Skeletal muscle cell (primary cell): ENCODE measurements at places on chromosomes 6 and 20.

DNA sequence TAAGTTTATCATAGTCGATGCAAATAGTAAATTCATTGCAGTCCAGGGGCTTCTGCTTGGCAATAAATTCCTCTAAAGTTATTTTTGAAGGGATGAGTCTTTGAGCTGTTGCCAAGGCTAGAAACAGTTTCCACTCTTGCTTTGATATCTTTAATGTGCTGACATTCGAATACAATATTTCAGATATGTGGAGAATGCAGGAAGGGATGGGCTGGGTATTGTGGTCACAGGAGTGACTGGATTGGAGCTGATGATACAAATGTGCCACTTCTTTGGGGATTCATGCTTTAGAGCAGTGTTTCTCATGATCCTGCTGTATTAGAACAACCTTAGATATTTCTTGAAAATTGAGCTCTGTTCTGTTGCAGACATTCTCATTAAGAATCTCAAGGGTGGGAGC is 139.0 kb downstream of the PRDM13 start:
- DNase-seq, result no peak

- DNase-seq, result peak; percentile 13
Measured at GRCh38 chr6:116287689-116288282, 8.1 kb upstream of the TSPYL1 start.

GRCh38 chr20:53707371-53708055 is 113.9 kb upstream of the ZNF217 start:
- peak; percentile 32 for DNase-seq

DNA sequence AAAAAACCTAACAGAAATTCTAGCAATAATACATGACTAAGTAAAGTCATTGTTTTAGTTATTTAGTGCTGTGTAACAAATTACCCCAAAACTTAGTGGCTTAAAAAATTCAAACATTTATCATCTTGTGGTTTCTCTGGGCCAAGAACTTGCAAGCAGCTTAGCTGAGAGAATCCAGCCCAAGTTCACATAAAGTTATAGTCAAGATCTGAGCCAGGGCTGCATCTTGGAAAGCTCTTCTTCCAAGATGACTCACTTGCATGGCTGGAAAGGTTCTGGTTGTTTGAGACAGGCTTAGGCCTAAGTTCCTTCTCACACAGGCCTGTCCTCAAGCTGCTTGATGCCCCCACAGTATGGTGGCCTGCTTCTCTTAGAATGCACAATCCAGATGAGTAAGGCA is 217.8 kb upstream of the TSHZ2 start:
- DNase-seq, result no peak

DNA sequence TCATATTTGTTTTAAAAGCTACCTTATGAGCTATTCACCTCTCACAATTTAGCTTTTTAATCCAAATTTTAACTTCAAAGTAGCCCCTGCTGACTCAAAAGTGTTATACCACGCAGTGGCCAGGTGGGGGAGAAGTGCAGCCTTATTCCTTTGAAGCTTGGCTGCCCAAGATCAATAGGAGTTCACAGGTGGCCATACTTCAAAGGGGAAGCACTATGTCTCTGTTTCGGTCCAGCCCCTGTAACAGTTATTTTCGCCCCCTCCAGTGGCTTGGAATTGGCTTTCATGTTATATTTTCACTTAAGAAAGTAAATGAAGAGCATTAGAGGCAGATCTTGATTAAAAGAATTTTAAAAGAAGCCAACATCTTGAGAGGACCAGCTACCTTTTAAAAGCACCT is 608.4 kb downstream of the EPHA7 start:
- DNase-seq, result no peak

- no peak for DNase-seq
Measured at GRCh38 chr20:40100261-40100660, 588.8 kb downstream of the MAFB start.

DNA sequence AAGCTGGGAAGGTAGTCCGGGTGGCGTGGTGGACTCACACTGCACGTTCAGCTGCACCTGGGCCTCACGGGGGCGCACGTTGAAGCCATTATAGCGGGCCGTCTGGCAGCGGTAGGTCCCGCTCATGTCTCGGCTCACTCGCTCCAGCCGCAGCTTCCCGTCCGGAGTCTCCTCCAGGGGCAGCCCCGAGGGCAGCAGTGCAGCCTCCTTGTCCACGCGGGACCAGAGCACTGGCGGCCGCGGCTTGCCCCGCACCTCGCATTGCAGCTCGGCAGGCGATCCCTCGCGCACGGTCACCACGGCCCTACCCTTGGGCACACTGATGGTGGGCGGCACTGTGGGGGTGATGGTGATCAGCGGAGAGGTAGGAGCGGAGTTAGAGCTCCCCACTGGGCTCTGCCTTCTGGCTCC is 47.6 kb downstream of the MDGA1 start:
- no peak for DNase-seq

DNA sequence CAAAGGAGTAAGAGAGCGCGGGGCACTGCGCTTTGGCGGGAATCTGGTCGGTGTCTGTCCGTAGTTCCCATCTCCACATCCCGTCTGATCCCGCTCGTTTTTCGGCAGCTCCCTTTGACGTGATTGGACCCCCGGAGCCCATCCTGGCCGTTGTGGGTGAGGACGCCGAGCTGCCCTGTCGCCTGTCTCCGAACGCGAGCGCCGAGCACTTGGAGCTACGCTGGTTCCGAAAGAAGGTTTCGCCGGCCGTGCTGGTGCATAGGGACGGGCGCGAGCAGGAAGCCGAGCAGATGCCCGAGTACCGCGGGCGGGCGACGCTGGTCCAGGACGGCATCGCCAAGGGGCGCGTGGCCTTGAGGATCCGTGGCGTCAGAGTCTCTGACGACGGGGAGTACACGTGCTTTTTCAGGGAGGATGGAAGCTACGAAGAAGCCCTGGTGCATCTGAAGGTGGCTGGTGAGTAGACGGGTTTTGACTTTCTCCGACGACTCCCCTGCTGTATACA is 1.4 kb downstream of the BTN1A1 start:
- DNase-seq, result no peak

GRCh38 chr20:48406498-48406897 is 421.3 kb downstream of the PREX1 start:
- DNase-seq, result no peak

GRCh38 chr20:17538517-17539170 is 7.5 kb upstream of the BFSP1 start:
- DNase-seq, result no peak

DNA sequence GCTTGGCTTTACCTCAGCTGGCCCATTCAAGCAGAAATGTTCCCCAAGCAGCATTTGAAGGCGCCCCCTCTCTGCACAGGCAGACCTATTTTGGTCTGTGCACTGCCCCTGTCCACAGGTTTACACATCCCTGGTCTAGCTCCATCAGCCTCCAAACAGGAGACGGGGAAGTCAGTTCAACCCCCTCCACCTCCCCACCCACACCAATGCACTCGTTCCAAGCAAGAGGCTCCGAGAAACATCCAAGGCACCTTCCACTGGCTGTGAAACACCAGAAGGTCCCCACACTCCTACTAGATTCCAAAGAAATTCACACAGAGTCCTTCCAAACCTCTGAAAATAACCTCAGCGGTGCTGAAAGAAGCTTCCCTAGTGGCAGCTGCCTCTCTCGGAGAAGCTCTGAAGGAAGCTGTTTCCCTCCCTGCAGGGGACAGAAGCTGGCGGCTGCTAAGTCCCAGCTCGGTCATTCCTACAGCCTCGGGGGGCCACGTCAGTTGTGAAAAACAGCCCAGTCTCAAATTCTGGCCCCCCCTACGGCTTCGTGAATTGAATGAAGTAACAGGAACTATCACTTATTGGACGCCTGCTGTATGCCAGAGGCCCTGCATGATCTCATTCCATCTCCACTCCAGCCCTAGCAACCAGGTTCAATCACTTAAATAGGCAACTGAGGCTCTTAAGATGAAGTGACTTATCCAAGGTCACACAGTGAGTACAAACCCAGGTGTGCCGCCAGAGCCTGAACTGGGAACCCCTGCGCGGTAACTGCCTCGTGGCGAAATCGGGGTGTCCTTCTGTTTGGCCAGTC is 815 bp downstream of the SPATA2 start:
- no peak for DNase-seq

DNA sequence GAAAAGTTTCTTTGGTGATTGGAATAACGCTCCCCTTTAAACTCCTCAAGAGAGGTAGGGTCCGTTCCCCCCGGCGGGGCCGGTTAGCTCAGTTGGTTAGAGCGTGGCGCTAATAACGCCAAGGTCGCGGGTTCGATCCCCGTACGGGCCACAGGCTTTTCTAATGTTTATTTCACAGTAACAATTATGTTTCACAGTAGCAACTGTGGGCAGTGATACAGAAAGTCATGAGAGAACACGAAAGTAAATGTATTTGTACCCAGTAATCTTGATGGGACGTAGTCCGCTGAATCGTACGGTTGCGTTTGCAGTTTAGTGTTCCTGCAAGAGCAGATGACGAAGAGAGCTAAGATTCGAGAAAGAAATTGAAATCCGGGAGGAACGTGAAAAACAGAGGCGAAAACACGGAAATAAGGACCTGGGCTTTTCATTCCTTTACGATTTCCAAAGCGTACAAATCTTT is 505.5 kb downstream of the PRIM2 start:
- no peak for DNase-seq

- peak; percentile 89 for DNase-seq
Measured at GRCh38 chr6:83365931-83366330, 64.9 kb downstream of the ME1 start.

DNA sequence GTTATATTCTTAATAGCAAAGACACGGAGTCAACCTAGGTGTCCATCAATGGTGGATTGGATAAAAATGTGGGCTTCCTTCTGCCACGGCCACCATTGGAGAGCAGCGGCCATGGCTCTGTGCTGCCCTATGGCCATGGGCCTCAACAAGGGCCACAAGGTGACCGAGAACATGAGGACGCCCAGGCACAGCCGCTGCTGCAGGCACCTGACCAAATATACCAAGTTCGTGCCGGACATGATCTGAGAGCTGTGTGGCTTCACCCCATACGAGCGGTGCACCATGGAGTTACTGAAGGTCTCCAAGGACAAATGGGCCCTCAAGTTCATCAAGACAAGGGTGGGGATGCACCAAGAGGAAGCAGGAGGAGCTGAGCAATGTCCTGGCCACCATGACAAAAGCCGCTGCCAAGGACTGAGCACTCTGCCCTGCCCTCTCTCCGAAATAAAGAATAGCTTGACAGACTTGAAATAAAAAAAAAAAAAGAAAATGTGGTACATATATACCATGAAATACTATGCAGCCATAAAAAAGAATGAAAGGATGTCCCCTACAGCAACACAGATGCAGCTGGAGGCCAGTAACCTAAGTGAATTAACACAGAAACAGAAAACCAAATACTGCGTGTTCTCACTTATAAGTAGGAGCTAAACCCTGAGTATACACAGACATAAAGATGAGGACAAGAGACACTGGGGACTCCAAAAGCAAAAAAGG is 81.0 kb downstream of the FKBP5 start:
- DNase-seq, result no peak

DNA sequence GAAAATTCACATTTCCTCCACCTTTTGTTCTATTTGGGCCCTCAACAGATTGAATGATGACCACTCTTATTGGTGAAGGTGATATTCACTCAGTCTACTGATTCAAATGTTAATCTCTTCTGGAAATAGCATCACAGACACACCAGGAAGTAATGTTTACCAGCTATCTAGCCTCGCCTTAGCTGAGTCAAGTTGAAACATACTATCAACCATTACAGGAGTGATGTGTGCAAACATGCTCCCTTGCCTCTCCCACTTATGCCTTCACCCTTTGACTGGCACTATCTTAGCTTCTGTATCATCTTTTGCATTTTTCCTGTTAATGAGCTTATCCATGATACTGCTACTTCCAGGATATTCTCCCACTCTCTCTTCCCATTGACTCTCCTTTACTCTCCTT is 191.9 kb downstream of the CENPW start:
- no peak for DNase-seq

DNA sequence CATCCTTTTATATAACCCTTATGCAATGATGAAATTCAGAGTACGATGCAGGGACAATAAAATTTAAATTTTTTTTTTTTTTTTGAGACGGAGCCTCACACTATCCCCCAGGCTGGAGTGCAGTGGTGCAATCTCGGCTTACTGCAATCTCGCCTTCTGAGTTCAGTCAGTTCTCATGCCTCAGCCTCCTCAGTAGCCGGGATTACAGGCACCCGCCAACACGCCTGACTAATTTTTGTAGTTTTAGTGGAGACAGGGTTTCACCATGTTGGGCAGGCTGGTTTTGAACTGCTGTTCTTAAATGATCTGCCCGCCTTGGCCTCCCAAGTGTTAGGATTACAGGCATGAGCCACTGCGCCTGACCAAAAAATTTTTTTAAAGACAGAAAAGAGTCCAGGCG is 15.2 kb downstream of the MTO1 start:
- DNase-seq, result no peak

GRCh38 chr20:19943061-19943521 is 74.1 kb upstream of the NAA20 start:
- DNase-seq, result no peak

GRCh38 chr6:2204272-2204671 is 41.1 kb downstream of the GMDS start:
- DNase-seq, result no peak

DNA sequence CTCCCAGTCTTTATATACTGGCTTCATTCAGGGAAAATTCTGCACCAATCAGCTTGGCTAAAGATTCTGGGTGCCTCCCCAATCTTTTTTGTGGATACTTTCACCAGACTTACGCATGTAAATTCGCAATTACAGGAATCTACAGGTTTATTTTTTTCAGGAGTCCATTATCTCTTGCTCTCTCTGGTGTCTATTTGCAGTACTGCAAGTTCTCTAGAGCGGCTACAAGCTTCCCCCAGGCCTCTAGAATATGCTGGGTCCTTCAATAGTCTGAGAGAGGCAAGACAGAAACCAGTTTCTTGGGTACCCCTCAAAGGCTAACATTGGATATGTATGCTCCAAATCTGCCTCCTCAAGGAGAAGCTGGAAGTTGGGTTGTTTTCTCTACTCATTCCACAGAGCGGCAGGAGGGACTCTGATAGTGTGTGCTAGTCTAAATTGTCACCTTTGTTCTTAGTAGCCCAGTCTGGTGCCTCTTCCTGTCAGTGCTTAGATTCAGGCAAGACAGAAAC is 58.5 kb downstream of the SUN5 start:
- no peak for DNase-seq

DNA sequence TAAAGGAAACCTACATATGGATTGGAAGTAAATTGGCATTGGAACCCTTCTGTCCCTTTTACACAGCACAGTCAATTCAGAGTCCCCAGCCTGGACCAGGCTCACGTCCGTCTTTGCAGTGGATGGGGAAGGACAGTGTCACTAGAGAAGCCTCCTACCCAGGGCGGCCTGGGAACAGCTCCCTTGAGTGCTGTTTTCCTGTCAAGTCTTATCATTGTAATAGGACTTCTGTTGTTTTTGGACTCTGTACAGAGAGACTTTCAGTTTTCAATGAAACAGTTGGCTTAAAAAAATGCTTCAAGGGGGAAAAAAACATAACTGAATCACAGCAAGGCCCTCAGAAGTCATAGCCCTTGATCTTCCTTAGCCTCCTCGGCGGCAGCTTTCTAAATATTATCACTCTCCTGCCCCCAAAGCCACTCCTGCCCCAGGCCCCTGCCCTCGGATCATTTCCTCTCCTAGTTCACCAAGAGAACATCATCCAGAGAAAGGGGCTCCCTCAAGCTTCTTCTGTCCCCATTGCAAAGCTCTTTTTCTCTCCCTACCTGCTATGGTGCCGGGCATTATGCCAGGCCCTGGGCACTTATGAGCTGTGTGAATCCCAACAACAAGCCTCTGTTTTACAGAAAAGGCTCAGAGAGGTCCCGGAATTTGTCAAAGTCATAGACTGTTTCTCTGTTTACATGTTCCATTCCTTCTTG is 37.8 kb upstream of the CNKSR3 start:
- no peak for DNase-seq
